Stimulated activated CD8-positive, alpha-beta memory T cell treated with anti-CD3 and anti-CD28 coated beads, Interleukin-15, amount 100 ng/mL, for 4 hours (primary cell): ENCODE measurements at places on chromosomes 4 and X.

DNA sequence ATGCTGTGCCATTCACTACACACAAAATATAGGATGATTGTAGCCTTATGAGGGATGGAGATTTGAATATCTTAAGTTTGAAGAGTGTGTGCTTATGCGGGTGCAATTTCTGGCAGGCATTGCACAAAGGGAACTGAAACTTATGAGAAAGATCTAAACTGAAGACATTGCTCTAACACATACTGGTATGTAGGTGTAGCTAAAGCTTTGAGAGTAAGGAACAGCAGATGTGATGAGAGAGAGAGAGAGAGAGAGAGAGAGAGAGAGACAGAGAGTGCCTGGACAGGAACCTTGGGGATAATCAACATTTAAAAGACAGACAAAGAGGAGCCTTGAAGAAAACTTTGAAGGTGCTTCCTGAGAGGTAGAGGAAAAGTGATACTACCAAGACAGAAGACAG, 379.7 kb downstream of the SPRY1 start:
- DNase-seq, result no peak

GRCh38 chr4:99630857-99631360, 26.7 kb downstream of the C4orf54 start:
- no peak for DNase-seq

GRCh38 chr4:61446941-61447340, 246.8 kb downstream of the ADGRL3 start:
- no peak for DNase-seq

- DNase-seq, result peak; percentile 63
These were observed 692 bp downstream of the ZFX start for GRCh38 chrX:24150051-24150790.

GRCh38 chrX:96407501-96407900, 277.1 kb upstream of the DIAPH2 start:
- DNase-seq, result no peak

DNA sequence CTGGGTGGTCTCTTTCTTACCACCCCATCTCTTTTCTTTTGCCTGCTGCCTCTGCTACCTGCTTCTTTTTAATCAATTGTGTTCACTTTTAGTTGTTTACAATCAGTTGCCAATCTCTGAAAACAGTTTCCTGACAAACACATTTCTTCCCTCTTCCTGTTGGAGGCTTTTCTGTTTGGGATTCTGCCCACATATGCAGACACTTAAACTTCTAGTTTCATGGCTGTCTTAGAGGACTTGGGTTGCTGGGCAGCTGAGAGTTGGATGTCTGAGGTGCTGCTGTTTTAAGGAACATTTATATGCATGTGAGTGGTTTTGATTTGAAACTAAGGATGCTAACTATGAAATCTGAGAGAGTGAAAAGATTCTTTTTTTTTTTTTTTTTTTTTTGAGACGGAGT, 112.3 kb upstream of the LIMCH1 start:
- no peak for DNase-seq

DNA sequence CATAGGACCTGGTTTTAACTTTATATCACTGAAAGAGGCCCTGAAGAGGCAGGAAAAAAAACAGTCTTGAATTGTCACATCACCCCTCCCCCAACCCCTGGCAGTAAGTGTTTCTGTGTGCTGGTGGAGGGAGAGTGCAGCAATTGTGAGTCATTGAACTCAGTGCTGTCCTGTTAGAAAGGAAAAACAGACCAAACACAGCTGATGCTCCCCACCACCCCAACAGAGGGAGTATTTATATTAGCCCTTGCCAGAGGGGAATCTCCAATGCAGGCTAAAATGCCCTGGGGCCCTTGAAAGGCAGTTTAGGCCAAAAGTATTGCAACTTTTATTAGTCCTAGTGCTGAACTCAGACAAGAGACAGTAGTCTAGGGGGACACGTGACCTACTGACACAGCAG, 197.8 kb upstream of the AGTR2 start:
- DNase-seq, result no peak
